ENCODE measurements at places on chromosomes 16 and 17. TPM values are rescaled to one million over a fixed set of nuclear protein-coding genes. Genes with fewer than 3 reads are reported as not detected.

Gene PRCD
- total RNA-seq = not detected

Gene SLFN12
- 12.4 TPM for total RNA-seq

Gene GJD3
- total RNA-seq = not detected

Gene MYH13
- not detected for total RNA-seq

Gene TMEM204
- total RNA-seq = 35.6 TPM

Gene C17orf67
- 3.2 TPM for total RNA-seq

Gene FDXR
- total RNA-seq = 29.5 TPM

Gene BAIAP3
- 0.63 TPM for total RNA-seq

Gene TUBG2
- total RNA-seq = 8.1 TPM

Gene PTX4
- not detected for total RNA-seq

Gene ZSCAN10
- 0.23 TPM for total RNA-seq

Gene RPRML
- 0.23 TPM for total RNA-seq

Gene BRIP1
- 25.9 TPM for total RNA-seq

Gene CDC6
- 103 TPM for total RNA-seq

Gene DOC2A
- 0.34 TPM for total RNA-seq

Gene CCL22
- 0.97 TPM for total RNA-seq

Gene CCL1
- not detected for total RNA-seq

Gene PRPF8
- 309 TPM for total RNA-seq

Gene ZNF764
- total RNA-seq = 15.2 TPM

Gene GP1BA
- not detected for total RNA-seq

Gene TBC1D3B
- total RNA-seq = 8.1 TPM

Gene TMEM95
- not detected for total RNA-seq

Gene ABCA6
- 0.08 TPM for total RNA-seq

Gene OR1A2
- not detected for total RNA-seq

Gene PYY
- total RNA-seq = not detected

Gene SOX8
- not detected for total RNA-seq

Gene COX6A2
- not detected for total RNA-seq

Gene RHBDL1
- 1.4 TPM for total RNA-seq

Gene ITGB4
- total RNA-seq = 0.89 TPM

Gene GCGR
- not detected for total RNA-seq

Gene NPIPB9
- total RNA-seq = 3.7 TPM

Gene NLE1
- total RNA-seq = 22.1 TPM

Gene MYO1C
- total RNA-seq = 18.5 TPM

Gene LGALS9C
- total RNA-seq = 2.6 TPM

Gene SLC46A1
- total RNA-seq = 3.1 TPM

All from activated CD8-positive, alpha-beta T cell treated with anti-CD3 and anti-CD28 coated beads, Interleukin-2, amount 10 ng/mL, durations not matched to agents 7 days and 5 days (primary cell).